ENCODE measurements at places on chromosomes 11 and 22.

GRCh38 chr22:37220543-37220981 is 8.3 kb upstream of the SSTR3 start:
- DNase-seq: no peak

- no peak for DNase-seq
Observed at GRCh38 chr11:13228572-13228971, 49.0 kb upstream of the BMAL1 start.

DNA sequence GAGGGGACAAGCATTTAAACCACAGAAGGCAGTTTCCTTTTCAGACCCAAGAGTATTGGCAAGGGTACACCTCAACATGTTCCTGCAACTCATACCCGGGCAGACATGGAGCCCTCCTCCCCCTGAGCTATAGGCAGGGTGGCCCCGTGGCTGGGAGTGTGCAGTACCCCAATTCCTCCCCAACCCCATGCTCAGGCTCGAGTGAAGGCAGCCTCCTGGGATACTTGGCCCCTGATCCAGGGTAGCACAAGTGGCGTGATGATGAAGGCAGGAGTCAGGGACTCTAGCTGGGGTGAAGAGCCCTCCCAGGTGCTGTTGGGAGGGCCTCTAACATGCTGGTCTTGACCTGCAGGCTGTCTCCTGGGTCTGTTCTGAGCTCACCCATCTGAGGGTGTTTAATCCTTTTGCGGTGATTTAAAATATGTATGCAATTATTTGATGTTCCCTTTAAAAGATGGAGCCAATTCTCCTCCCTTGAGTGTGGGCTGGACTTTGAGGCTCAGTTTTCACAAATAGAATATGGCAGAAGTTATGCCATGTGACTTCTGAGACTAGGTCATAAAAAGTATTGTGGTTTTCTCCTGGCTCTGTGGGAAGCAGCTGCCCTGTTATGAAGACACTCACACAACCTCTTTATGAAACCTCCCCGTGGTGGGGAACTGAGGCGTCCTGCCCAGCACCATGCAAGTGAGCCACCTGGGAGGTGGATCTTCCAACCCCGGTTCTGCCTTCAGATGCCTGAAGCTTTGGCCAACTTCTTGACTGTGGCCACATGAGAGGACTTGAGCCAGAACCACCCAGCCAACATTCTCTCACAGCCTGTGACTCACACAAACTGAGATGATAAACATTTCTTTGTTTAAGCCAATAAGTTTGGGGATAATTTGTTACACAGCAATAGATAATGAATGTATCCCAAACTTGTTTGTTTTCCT is 54.7 kb upstream of the NECTIN1 start:
- DNase-seq: no peak

DNA sequence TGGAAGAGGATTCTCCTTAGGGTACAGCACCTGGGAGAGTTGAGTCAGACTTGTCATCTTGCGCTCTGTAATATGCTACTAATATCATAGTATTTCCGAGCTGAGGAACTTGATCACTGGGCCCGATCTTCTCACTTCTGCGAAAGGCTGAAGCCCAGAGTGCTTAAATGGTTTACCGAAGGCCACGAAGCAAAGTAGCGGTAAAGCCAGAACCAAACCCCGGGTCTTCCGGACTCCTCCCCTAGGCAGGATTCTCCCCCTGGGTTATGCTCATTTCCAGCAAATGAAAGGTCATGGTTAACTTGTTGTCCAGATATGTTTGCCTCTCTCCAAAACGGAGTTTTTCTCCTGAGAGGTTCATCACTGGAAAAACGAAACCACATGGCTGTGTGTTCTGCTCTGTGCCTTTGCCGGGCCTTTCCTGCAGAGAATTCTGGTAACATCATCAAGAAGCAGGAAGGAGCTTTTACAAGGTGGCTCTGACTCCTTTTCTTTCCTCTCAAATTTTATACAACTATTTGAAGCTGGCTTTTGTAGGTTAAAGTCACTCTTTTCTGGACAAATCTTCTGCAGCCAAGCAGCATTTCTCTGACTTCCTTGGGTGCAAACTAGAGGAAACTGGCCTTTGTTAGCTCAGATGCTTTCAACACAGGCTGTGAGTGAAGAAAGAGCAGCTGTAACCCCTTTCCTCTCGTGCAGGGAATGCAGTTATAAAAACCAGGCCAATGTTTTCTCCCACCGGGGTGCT is 35.5 kb downstream of the UBASH3B start:
- no peak for DNase-seq

GRCh38 chr11:16125796-16126195 is 230.6 kb downstream of the SOX6 start:
- DNase-seq: no peak

GRCh38 chr11:18000760-18001159 is 12.1 kb downstream of the SERGEF start:
- no peak for DNase-seq

DNA sequence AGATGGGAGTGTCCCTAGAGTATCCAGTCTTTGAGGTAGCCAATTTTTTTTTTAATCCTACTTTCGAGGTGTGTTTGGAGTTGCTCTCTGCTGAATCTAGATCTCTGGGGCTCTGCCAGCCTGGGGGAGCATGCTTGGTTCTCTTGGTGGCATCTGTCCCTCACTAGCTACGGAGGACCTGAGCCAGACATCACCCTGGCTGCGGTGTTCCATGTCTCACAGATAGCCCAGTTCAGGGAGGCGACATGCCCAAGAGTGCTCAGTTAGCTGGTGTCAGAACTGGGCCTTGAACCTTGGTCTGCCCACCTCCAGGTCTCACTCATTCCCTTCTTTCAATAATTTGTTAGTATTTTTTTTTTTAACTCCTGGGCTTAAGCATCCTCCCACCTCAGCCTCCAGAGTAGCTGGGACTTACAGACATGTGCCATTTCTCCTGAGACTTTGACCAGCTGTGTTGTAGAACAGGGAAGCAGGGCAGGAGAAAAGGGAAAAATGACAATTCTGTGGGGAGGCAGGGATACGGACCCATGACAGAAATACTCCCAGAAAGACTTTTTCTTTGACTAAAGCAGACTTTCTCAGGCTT is 621 bp downstream of the HMOX1 start:
- DNase-seq: no peak

- DNase-seq: no peak
Observed at GRCh38 chr11:62456630-62457029, 37.8 kb downstream of the SCGB1A1 start.

Measured in activated CD4-positive, CD25-positive, alpha-beta regulatory T cell (primary cell).